ENCODE measurements at places on chromosomes 7 and 10.

DNA sequence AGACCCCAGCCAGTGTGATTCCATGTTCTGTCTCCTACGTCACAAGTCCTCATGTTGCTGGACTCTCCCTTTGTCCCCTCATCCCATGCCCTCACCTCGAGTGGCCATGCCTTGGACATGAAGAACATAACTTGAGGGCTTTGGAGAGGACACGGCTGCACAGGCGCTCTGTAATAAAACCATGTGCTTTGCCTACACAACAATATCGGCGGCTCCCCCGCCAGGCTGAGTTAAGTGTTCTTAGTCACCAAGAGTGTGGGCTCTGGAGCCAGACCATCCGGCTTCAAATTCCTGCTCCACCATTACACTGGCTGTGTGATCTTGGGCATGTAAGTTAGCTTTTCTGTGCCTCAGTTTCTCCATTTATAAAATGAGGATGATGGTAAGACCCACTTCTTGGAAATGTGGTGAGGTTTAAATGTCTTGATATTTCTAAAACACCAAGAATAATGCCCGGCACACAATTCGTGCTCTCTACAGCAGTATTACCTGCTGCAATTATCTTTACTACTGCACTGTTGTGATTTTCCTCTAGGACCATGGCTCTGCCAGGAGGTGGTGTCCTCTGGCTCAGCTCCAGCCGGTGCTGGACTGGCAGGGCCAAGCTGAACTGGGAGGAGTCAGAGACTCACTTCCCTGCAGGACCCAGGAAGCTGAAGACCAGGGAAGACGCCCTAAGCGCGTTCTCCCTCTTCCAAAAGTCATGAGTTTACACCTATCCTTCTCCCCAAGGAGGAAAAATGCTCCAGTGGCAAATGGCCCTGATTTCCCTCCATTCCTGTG lies 15.7 kb downstream of the SLIT1 start:
- DNase-seq = no peak

- DNase-seq = no peak
Measured at GRCh38 chr7:31948029-31948428, 122.2 kb downstream of the PDE1C start.

GRCh38 chr7:69871886-69872569 lies 273.8 kb downstream of the AUTS2 start:
- no peak for DNase-seq

- no peak for DNase-seq
Measured at GRCh38 chr7:85828614-85829013, 641.8 kb upstream of the SEMA3D start.

- no peak for DNase-seq
Measured at GRCh38 chr10:114252883-114253282, 13.8 kb downstream of the VWA2 start.

- DNase-seq = no peak
Measured at GRCh38 chr10:51501396-51501795, 198.0 kb downstream of the CSTF2T start.

DNA sequence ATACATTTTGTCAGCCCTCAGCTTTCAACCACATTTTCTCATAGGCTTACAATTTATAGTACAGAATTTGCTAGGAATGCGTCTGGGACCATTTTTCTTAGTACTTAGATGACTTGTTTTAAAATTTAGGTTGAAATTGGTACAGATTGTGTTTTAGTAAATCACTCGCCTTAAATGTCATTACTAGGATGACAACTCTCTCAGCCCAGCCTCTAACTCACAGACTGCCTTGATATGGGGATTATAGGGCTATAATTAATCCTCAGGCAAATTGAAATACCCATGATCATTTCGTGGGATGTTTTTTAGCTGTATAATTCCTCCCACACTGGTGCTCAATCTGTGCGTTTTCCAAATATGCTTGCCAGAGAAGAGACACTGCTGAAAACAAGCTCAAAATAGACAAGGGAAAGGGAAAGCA lies 299.7 kb upstream of the AKR1E2 start:
- DNase-seq = no peak

DNA sequence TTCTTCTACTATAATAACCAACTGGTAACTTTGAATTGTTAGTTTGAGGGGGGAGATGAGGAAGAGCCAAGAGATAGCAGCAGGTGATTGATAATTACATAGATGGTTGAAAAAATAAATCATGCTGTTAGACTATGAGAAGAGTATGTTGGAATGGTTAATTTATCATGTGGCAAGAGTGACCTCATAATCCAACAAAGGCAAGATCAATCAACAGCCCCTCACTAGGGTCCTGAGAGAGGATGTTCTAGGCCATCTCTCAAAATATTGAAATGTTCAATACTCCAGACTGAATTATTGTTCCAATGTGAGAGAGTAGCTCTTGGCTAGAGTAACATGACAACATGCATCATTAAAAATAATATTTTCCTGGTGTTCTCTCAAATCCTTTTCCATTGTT lies 67.9 kb downstream of the ADD3 start:
- no peak for DNase-seq

GRCh38 chr10:31929261-31930022 lies 811 bp upstream of the ARHGAP12 start:
- no peak for DNase-seq

DNA sequence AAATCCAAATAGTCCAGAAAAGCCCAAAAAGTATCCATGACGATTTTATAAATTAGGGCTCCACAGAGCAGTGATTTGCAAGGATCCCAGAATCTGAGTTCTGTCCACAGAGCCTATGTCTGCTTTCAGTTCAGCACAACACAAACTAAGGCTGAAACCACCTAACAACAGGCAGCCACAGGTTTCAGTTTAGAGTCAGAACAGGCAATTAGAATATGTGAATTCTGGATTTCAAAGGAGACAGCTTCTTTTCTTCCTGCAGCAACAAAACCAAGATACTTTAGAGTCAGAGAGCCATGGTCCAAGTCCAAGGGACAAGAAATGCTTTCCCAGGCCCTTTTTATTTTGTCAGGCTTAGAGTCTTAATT lies 23.6 kb downstream of the IFIT3 start:
- DNase-seq = no peak

DNA sequence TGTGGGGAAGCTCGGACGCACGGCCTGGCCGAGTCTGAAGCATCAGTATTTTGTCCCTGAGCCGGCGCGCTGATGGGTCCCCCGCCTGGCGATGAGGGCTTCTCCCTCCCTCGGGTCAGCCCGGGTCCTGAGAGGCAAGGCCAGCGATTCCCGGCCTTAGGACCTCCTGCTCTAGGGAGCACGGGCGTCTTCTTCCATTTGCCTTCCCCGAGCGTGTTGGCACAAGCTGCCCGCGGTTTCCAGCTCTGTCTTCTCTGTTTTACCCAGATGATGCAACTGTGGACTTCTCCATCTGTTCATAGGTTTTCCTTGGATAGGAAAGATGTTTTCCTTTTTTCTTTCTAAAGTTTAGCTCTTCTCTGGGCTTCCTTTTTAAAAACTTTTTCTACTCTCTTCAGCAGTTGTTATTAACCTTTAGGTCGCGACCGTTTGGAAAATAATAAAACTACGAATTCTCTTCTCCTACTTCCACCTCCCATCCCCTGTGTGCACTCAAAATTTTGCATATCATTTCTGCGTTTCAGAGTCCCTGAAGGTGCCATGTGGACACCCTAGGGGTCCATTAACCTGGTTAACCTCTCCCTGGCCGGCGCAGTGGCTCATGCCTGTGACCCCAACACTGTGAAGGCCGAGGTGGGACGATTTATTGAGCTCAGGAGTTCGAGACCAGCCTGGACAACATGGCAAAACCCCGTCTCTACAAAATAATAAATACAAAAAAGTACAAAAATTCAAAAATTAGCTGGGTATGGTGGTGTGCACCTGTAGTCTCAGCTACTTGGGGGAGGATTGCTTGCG lies 1.4 kb upstream of the SLC25A28 start:
- DNase-seq = no peak

- no peak for DNase-seq
Measured at GRCh38 chr10:132637477-132638129, 100.0 kb downstream of the INPP5A start.

GRCh38 chr7:27205325-27206280 lies 5.7 kb upstream of the HOXA13 start:
- DNase-seq = no peak

DNA sequence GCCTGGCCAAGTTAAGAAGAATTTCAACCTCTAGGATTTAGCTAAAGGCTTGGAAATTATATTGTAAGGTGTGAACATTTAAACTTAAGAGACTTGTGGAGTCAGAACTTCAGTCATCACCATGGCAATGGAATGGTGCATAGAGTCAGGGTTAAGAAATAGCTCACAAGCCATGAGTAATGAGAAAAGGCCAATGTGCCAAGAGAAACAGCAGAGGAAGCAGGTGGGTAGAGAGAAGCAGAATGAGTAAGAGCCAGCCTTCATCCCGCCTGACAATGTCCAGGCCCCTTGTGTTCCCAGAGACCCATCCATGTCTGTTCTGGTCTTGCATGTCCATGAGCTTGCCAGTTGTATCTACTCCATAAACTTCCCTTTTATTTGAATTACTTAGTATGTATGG lies 62.6 kb upstream of the TBX20 start:
- no peak for DNase-seq

DNA sequence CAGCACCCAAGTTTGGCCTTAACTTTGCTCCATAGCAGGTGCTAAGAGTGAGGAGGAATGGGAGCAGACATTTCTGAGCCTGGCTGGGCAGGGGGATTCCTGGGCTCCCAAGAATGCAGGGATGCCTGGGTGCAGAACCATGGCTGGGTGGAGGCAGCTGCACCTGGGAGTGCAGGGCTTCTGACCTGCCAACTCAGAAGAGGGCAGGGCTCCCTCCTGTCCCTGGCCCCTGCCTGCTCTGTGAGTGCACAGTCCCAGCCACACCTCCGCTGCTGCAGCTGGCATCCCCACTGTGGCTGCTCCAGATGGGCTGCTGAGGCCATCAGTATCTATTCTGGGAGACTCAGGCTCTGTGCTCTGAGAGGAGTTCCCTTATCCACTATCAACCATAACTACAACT lies 747.4 kb upstream of the VSTM2A start:
- DNase-seq = no peak

DNA sequence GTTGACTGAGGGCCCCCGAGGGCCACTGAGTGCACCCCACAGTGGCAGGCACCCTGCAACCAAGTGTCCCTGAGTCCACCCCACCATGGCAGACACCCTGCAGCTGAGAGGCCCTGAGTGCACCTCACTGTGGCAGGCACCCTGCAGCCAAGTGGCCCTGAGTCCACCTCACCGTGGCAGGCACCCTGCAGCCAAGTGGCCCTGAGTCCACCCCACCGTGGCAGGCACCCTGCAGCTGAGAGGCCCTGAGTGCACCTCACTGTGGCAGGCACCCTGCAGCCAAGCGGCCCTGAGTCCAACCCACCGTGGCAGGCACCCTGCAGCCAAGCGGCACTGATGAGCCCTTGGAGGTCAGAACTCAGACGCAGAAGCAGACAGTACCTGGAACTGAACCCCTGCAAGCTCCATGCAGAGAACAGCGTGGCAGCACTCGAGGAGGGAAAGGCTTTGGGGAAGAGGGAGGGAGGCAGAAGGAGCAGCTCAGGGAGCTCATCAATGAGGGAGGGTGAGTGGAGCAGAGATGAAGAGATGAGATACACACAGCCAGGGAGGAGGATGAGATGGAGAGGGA lies 156.5 kb downstream of the WDR37 start:
- DNase-seq = no peak

DNA sequence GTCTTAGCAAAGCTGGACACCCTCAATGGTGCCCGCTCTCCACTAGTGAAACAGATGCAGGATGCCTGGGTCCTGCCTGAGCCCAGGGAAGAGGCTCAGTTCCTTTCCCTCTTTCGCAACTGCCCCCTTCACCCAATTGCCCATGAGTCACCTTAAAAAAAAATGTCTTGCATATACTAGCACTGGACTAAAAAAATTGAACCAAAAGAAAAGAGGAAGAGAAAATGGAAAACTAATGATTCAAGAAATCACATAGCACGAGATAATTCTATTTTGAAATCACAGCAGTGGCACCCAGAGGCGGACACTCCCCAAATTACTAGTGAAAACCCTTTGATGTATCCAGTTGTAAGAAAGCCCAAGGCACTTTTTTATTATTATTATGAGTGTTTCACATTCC lies 972.5 kb downstream of the LRMDA start:
- no peak for DNase-seq

DNA sequence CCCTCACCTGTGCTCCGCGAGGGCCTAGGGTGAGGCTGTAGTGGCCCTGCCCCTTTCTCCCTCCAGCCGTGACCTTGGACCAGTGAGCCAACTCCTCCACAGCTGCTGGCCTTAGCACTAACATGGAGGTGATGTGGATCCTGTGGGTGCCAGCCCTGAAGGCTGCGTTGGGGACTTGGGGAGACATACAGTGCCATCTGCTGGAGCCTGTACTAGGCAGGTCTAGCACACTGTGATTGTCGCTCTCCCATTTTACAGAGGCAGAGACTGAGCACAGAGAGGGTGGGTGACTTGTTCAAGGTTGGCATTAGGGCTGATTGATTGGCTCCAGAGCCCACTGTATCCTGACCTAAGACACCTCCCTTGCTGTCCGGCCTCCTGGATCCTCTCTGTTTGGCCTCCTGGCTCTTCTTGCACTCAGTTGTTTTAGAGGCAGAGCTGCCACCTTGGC lies 37.6 kb downstream of the PRF1 start:
- DNase-seq = no peak

DNA sequence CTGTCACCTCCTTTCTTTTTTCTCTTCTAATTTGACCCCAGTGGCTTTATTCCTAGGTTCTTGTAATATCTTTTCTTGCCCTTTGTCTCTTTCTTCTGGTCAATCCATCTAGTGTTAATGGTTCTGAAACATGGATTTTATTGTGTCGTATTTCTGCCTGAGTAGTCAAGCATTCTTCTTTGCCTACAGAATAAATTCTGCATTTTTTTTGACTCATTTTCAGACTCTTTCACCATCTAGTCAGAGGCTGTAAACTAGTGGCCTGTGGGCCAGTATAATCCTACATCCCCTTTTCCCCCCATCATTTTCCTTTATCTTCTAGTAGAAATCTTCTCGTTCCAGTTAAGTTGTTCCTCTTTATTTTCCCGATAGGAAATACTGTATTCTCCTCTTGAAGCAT lies 29.4 kb downstream of the LUC7L2 start:
- DNase-seq = no peak

DNA sequence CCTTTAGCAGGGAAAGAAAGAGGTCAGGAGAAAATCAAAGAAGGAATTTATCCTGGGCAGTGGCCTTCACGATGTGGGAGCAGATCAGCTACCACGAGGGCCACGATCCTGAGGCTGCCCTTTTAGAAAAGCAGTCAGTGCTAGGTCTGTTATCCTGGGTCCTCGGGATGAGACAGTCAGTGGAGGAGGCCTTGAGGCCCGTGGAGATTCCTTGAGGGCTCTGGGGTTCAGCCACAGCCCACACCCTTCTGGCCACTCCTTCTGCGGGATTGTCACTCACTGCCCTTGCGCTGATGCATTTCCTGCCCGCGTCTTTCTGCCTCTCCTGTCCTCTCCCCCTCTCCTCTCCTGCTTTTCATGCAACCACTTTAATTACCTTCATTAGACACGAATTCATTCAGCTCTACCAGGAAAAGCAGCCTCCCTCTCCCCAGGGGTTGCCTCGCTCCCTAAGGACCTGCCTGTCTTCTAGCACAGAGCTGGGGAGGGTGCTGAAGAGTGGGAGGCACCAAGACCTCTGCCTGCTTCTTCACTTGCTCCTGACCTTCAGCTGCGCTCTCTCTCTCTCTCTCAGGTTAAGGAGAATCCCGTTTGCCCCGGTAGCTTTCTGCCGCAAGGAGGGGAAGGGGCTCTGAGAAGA lies 42.6 kb upstream of the LRRC4 start:
- no peak for DNase-seq

GRCh38 chr10:93336678-93337077 lies 145.5 kb downstream of the MYOF start:
- DNase-seq = no peak

- DNase-seq = no peak
Measured at GRCh38 chr10:131088619-131089018, 222.9 kb downstream of the TCERG1L start.

GRCh38 chr7:117816727-117817126 lies 56.5 kb downstream of the CTTNBP2 start:
- no peak for DNase-seq

- DNase-seq = no peak
Measured at GRCh38 chr7:92699560-92699959, 109.4 kb upstream of the FAM133B start.
